Activated naive CD8-positive, alpha-beta T cell treated with anti-CD3 and anti-CD28 coated beads for 36 hours (primary cell): ENCODE measurements at places on chromosomes 1 and 21.
A peak's percentile ranks its signal among the peaks of the same experiment; 100 is the strongest.

DNA sequence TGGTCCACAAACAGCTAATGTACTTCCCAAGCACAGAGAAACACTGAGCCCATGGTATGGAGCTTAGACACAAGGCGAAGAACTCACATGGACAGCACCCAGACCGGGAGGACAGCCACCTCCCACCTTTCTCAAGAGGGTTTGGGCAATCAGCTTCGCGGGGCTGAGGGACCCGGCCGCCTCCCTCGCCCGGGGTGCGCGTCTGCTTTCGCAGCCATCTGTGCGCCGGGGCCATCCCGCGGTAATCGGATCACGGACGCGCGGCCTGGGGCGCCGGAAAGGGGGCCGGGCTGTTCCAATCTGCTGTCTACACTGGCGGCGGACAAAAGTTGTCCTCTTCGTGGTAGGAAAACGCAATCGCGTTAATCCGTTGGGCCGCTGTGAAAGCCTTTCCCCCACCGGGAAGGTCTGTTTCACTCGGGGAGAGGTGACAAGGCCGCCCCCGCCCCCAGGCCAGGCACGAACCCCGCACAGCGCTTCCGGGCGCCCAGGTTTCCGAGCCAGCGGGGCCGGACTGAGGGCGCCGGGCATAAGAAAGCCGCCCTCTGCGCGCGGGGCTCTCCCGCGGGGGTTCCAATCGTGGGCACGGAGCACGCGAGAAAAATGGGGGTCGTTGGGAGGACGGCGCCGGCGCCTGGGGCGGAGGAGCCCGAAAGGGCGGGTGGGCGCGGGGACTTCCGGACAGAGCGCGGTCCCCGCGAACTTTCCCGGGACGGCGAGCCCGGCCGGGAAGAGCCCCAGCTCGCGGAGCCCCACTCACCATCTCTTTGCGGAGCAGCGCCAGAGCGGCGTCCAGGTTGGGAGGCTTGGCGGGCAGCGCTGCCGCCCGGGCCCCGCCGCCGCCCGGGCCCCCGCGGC, 664 bp downstream of the FAM89A start:
- peak; percentile 52 for DNase-seq

- DNase-seq: no peak
Measured at GRCh38 chr1:200435200-200435780, 25.5 kb upstream of the ZNF281 start.

GRCh38 chr1:45026446-45026845, 14.4 kb downstream of the UROD start:
- DNase-seq: no peak

DNA sequence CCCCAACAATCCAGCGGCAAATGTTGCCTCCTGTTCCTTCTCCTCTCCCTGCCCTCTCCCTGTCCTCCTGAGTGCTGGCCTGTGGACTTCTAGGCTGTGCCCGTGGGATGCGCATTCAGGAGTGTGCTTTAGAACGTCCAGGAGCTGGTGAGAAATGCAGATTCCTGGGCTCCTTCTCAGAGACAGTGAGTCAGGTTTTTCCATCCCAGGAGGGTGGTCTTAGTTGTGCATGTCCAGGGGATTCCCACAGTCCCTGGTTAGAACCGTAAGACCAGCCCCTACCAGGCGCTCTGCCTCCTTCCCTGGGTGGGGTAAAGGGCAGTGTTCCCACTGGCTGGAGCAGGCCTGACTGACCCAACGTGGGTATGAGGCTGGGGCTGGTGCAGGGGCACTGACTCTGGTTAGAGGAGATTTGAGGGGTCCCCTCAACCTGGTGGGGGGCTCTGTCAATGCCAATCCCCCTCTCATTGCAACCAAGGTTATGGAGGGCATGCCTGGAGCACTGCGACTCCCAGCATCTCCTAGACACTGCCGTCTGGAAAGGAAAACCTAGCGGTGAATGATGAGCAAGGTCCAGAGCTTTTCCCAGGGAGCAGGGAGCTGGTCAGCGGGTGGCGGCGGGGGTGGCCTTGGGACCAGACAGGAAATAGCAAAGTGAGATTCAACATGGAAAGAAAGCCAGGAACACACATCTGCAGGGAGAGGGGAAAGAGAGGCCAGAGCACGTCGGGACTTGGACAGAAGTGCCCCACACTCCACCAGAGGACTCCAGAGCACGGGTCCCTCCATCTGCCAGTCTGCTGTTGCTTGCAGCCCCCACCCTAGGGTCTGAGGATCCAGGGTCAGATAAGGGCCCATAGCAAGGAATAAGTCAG, 38.5 kb downstream of the HSPG2 start:
- no peak for DNase-seq

DNA sequence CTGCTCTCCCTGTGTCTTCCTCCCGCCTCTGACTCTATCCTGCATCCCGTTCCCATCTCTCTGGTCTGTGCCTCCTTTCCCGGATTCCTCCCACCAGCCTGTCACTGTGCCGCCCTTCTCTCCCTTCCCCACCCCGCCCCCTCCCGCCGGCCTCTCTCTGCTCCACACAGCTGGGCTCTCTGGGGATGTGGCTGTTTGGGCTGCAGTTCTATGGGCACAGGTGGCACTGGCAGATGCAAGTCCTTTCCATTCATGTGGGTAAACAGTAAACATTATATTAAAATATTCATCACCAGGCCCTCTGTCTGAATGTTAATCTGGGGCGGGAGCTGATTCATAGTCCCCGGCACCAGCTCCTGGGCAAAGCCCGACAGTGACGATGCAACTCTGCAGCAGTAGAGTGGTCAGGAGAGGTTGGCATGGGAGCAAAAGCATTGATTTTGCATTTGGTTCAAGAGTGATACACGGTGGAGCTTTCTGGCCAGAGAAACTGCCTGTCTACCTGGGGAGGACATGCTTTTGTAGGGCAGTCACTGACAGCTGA, 249.3 kb downstream of the TNR start:
- no peak for DNase-seq

DNA sequence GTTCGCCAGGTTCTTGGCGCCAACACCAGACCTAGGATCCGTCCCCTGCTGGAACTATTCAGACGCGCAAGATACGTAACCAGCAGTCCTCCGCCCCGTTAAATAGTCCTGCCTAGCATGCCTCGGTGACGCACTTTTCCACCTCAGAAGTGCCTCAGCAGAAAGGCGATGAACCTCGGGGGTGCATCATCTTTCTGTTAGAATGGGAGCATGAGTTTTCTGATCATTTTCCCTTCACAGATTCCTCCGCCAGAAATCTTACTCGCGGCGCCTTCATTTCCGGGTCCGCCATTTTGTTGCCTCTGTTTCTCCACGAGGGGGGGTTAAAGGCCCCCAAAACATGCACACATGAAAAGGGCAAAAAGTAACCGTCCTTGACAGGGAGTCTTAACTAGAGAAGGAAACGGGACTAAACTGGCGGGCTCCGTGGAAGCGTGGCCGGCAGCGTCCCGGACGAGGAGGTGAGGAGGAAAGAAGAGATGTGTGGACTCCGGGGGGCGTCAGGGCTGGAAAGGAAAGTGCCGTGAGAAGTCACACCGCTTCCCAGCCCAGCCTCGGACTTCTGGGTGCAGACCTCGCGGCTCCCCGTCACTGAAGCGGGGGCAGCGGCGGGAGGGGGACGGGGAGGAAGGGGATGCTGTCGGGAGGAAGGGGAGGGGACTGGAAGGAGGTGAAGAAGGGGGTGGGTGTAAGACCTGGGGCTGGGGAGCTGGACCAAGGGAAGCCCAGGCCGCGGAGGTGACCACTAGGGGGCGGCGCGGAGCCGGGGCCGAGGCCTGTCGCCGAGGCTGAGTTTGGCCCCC, at the start of gene GABPB2:
GABPB2 (plus strand) TSS at position 288 of the 803 bp plus-strand sequence. CDS start 17,429 bp downstream, outside the sequence.
- peak; percentile 88 for DNase-seq

GRCh38 chr1:97999320-97999719, 78.5 kb upstream of the DPYD start:
- DNase-seq: no peak

DNA sequence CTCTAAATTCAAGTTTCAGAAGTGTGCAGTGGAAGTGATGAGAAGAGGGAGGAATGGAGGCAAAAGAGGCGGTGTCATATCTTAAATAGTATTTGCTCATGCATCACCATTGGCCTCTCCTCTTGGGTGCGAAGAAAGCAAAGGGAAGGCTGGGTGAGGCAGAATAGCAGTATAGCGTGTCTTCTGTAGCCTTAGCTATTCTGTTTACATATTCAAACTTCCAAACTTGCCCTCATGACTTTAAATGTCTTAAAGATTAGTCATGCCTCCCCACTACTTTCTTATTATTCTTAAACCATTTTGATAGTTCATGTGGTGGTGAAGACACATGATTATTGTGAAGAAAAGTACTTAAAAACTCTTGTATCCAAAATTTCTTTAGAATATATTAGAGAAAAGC, 104.6 kb upstream of the TENT5C start:
- DNase-seq: no peak

DNA sequence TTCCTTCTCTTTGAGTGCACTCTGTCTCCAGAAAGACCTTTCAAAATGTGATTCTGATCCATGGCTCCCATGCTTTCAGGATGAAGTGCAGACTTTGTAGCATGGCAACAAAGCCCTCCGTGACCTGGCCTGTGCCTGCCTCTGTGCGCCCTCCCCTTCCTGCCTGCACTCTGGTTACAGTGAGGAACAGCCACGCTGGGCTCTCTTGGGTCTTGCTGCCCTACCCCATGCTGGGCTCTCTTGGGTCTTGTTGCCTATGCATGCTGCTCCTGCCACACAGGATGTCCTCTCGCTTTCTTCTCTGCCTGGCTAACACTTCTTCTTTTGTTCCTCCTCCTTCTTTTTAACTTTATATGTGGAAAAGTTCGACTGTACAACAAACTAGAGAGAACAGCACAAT, 28.0 kb downstream of the LMOD1 start:
- DNase-seq: no peak

- no peak for DNase-seq
Measured at GRCh38 chr1:203537806-203538464, 44.0 kb downstream of the OPTC start.

GRCh38 chr1:9145021-9145668, 16.2 kb upstream of the GPR157 start:
- DNase-seq: no peak

- no peak for DNase-seq
Measured at GRCh38 chr1:77825131-77825709, 45.8 kb downstream of the MIGA1 start.

- no peak for DNase-seq
Measured at GRCh38 chr1:164756741-164757140, 197.8 kb downstream of the PBX1 start.

GRCh38 chr1:181551249-181551648, 67.9 kb downstream of the CACNA1E start:
- DNase-seq: peak; percentile 1

- DNase-seq: peak; percentile 22
Measured at GRCh38 chr1:83761167-83762038, 237.5 kb downstream of the TTLL7 start.

GRCh38 chr21:35529171-35529863, 480.2 kb upstream of the RUNX1 start:
- no peak for DNase-seq

GRCh38 chr1:47590523-47591225, 152.8 kb downstream of the FOXD2 start:
- no peak for DNase-seq

DNA sequence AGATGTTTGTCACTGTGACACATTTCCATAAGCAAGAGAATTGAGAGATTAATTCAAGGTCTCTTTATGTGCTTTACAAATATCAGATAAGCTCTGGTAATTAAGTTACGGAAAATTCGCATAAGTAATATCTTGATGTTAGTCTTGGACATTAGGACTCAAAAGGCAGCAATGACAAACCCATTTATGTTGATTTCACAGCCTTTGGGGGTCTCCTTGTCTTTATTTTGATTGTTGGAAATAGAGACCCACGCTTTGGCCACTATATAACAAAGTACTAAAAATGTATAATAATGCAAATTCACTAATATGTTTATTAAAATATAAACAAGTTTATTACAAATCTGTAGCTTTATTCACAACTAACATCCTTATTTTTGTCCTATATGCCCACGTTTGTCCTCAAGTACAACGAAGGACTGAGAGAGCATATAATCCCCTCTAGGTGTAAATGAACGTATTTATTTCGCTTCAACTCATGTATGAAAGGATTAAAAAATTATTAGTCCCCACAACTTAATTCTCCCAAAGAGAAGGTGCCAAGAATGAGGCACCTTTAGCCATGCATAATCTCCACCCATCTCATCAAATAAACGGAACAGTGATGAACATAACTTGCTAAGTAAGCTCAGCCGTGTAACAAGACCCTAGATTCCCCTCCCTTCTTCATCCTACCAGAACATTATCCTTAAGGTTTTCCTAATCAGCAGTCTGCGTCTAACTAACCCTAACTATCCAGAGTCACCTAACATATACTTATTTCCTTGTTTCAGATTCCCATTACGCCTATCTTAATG, 1.6 kb upstream of the LAMC1 start:
- no peak for DNase-seq

DNA sequence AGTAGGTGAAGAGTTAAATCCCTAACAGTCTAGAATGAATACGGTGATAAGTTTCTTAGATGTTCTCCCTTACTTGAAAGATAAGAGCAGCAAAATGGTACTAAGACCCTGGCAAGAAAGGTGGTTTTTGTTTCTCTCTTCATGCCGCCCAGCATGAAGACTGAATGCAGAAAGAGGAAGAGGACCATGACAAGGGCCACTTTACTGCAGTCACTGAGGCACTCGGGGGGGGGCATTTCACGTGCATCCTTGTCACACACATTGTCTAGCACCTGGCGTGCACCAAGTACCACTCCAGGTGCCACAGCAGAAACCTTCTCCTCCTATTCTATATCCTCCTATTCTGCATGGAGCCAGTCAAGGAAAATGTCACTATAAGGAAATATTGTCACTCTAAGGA, 222.0 kb downstream of the TOMM20 start:
- no peak for DNase-seq

DNA sequence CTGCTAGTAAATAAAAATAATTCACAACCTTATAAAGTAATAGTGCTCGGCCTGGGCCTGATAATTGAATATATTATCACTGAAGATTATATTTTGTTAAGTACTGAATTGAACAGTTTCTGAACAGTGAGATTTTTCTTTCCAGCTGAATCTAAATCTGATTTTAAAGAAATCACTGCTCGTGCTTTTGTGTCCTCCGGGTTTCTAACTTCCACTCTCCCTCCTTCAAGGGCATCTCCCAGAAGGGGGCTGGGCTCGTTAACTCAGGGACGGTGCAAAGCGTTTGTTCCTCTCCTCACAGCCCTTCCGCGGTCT, 823 bp upstream of the KIF1B start:
- no peak for DNase-seq
